ENCODE measurements at places on chromosomes 5 and 9.

DNA sequence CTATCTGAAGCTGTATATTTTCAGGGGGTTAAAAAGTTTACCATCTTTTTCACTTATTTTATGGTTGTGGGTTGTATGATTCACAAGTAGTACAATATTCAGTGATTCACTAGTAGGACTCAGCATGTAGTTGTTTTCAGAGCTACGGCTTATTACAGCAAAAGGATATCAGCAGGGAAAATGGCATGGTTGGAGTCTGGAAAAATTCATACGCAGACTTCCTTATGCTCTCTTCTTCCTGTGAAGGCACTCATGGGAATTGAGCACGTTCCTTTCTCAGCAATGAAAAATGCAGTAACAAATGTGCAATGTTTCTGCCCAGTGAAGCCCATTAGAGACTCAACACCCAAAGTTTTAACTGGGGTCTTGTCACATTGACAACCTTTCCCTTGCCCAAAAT is 250.5 kb downstream of the KCNN2 start:
- no peak for DNase-seq

GRCh38 chr5:131821221-131821620 is 24.4 kb upstream of the FNIP1 start:
- peak; percentile 39 for DNase-seq

DNA sequence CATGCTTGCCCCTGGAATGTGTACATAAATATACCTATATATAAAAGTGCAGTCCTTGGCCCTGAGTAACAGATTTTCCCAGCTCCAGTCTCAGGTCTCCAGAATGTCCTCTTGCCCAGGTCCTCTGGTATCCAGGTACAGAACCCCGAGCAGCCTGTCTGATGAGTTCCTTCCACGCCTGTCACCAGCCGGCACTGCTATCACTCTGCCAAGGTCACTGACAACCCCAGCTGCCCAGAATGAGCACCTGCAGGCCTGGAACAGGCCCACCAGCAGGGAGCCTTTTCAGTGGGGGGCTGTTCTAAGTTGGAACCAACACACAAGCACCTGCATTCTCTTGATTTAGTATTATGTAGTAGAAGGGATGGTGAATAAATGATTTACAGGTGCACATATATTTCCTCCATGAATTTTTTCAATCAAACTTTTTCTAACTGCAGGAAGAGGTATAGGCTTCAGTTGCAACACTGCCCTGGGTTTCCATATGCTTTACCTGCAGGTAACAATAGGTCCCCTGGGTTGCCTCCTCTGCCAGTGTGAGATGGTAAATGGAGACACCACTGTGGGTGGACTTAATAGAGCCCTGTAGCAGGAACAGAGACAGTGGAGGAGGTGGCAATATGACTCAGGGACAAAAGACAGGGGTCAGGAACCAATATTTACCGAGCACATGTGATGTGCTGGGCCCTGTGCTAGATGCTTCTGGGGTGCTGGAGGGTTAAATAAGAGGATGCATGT is 291.9 kb downstream of the SPOCK1 start:
- no peak for DNase-seq

DNA sequence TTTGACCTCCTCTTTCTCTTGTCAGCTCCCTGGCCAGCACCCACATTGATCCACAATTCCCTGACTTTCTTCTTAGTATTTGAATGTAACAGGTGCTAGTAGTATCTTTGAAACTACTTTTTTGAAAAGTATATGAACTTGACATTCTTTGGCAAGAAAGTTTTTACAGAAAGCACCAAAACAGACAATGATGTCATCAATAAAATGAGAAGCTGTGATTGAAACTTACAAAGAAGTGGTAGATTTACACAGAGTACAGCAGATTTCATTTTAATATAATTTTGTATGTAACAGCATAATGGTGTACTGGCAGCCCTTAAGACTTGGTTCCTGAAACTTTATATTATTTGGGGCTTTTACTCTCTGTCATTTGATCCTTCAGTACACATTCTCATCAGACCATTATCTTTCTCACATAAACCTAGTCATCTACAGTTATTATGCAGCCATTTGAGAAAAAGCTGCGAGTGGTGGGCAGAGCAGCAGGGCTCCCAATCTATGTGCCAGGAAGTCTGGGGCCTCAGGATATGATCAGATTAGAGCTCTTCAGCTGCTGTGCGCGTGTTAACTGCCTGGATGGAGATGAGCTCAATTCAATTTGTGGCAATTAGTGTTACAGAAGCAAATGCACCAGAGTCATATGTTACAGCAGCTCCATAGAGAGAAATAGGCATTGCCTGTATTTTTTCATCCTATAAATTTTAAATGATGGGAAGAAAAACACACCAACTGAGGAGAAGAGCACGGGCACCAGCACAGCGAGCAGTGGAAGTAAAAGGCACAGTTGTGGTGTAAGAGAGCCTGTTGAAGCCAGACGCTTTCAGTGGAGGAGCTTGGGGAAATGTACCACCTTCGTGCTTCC is 126.1 kb downstream of the STARD4 start:
- DNase-seq = no peak

- DNase-seq = peak; percentile 66
These were observed 33.8 kb upstream of the ANXA2R start for GRCh38 chr5:43073597-43074546.

DNA sequence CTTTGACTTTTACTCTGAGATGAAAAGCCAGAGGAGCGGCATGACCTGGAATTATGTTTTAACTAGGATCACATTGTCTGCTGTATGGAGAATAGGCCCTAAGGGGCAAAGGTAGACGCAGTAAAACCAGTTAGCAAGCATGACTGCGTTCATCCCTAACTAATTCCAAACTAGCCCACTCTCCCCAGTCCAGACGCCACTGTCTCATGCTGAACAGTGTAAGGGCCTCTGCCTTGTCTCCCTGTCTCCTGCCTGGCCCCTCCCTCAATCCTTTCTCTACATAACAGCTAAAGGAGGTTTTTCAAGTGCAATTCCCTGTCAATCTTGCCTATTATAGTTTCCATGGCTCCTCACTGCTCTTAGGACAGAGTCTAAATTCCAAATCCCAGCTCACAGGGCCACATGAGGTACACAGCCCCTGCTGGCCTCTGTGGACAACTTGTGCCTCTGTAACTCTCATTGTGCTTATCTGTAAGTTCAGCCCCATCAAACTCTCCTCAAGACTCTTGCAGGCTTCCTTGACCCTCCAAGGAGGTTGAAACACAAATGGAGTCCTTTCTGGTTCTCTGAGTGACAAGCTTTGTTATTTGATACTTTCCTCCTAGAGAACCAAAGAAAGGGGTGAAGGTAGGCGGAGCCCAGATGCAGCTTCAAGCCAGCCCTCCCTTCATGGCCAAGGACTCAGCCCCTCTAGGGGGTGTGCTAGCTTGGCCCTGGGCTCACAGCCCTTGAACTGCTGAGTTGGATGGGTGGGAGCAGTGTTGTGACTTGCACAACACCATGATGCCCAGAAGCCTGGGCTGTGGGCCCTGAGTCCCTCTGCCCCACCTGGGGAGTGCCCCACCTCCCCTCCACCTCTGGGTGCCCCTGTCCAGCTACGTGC is 16.0 kb upstream of the SLC22A4 start:
- no peak for DNase-seq

DNA sequence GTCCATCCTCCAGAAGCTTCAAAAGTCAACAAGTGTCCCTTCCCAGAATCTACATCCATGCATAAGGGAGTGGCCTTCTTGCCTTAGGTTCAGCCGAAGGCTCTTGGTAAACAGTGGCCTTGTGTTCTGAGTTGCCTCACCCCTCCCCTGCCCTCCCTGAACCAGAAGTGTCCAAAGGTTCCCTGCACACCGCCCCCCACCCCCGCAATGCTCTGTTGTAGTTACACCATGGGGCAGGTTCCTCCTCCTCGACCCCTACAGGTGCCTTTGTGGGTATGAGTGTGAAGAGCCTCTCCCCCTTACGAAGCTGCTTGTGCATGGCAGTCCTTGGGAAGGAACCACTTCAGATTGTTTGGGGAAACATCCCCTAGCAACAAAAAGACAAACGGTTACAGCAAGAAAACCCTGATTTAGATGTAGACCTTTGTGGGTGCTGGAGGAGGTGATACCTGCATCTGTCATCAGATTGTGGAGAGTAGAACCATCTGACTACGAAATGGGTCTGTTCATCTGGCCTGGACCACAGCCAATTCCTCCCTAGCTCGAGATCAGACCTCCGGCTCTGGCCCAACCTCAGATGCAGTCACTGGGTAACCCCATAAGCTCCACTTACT is 7.1 kb downstream of the SPACA9 start:
- DNase-seq = no peak

GRCh38 chr5:136174021-136174659 is 18.8 kb downstream of the SMIM32 start:
- peak; percentile 85 for DNase-seq

GRCh38 chr5:52989025-52989780 is at the start of gene ITGA2:
ITGA2 (plus strand) TSS chr5:52989352; CDS start chr5:52989469, 117 bp downstream.
- peak; percentile 54 for DNase-seq

DNA sequence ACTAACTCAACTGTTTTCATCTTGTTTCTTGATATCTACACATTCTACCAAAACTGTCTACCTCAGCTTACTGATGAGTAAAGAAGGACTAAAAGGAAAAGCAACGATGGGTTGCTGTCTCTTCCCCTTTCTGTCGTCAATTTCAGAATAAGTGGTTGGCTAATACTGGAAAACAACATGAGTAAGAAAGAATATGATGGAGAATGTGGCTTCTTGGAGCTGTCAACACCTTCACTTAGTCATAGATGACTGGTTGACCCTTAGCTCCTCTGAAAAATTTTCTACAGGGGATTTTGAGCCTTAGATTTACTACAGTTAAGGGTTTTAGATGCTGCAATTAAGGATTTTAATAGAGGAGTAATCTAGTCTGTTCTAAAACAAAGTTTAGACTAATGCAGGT is 797.9 kb downstream of the TLE4 start:
- DNase-seq = peak; percentile 93

DNA sequence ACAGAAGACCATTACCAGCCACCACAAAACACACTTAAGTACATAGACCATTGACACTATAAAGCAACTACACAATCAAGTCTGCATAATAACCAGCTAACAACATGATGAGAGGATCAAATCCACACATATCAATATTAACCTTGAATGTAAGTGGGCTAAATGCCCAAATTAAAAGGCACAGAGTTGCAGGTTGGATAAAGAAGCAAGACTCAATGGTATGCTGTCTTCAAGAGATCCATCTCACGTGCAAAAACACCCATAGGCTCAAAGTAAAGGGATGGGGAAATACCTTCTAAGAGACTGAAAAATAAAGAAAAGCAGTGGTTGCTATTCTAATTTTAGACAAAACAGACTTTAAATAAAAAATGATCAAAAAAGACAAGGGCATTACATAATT is 113.6 kb upstream of the CD180 start:
- DNase-seq = no peak

DNA sequence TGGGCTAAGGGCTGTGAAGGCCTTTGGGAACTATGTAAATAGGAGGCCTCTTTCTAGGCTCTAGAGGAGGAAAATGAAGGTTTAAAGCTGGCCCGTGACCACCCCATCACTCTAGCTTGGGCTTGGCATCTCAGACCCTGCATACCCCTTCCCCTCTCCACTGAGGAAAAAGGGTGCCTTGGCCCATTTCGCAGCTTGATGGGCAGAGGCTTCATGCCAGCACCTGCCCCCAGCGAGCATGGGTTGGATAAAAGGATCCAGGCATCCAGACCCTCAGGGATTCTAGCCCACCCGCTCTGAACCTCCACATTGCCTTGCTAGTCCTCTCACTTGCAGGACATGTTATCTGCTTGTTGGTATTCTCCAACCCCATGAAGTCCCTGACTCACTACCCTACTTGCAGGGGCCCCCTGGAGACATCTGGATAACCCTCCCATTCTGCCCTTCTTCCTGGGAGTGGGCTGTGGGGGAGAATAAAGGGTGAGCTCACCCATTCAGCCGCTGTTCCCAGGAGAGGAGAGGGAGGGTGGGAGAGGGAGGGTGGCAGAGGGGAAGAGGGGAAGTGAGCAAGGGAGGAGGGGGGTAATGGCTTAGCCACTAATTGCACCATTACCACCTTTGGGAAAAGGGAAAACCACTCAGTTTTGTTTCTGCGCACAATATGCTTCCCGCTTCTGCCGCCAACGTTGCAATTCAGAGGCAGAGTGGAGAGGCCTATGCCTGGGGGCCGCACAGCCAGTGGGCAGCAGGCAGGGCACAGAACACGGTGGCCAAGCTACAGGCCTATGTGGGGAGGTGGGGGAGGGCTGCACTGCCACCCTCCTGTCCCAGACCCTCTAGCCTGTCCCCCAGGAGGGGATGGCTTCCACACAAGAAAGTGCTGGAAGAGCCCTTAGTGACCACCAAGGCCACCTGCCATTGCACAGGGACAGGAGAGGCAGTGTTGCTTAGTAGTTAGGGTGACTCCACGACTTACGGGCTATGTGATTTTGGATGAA is 2.1 kb upstream of the CAMK2A start:
- DNase-seq = no peak

DNA sequence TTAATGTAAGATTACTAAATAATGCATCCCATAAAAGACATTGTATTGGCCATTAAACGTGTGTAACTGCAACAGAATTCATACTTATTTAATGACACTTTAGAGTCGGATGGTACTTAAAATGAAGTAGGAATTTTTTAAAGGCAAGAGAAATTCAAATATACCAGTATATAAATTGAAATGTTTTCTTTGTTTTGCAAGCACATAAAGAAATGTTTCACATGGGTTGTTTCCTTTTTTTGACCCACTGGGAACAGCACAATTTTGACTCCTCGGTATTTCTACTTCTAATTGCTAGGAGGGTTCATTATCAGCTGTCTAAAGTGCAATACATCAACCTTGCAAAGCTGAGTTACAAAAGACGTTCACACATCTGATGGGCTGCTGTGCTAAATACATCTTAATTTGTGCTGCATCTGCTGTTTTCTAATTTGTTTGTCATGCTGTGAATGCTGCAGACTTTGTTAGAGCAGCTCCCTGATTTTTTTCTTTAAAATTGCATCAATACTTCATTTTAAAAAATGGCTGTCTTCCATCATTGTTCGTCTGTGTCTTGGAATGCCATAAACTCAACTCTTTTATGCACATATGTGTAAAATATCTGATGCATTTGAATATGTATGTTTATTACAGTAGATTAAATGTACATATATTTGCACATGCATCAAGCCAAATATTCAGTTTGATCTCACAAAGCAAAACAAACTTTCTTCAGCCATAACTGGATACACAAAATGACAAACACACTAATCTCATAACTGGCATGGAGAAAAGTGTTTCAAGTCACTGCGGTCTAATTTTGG is 454.0 kb upstream of the GRAMD2B start:
- no peak for DNase-seq

DNA sequence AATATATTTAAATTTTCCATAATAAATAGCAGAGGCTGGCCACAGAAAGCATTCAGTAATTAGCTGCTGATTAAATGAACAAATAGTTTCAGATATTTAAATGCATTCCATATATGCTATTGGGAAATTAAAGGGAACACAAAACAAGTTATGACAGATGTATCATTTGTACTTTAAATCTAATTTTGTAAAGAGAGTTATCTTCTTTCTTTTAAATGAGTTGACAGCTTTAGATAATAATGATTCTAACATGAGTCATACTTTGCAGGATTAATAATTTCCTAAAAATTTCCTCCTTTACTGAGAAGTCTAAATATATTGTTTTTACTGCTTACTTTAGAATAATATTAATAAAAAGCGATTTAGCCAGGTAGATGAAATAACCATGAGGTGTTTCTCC is 320.1 kb downstream of the ADAMTS6 start:
- no peak for DNase-seq

- no peak for DNase-seq
These were observed 58.3 kb downstream of the LMX1B start for GRCh38 chr9:126671983-126672382.

- DNase-seq = no peak
These were observed 80.8 kb downstream of the NIPSNAP3B start for GRCh38 chr9:104844710-104845109.
